ENCODE measurements at places on chromosomes 13 and 19. TPM values are rescaled to one million over a fixed set of nuclear protein-coding genes. Genes with fewer than 3 reads are reported as not detected.

MEIOSIN gene
- 0.02 TPM for polyA plus RNA-seq

ITPKC gene
- 58.3 TPM for polyA plus RNA-seq

KLK14 gene
- 0.07 TPM for polyA plus RNA-seq

ADAMTS10 gene
- polyA plus RNA-seq, result 29.6 TPM

Measured in adipose tissue (tissue), 3 donors.